ENCODE measurements at places on chromosomes 7 and 10.

DNA sequence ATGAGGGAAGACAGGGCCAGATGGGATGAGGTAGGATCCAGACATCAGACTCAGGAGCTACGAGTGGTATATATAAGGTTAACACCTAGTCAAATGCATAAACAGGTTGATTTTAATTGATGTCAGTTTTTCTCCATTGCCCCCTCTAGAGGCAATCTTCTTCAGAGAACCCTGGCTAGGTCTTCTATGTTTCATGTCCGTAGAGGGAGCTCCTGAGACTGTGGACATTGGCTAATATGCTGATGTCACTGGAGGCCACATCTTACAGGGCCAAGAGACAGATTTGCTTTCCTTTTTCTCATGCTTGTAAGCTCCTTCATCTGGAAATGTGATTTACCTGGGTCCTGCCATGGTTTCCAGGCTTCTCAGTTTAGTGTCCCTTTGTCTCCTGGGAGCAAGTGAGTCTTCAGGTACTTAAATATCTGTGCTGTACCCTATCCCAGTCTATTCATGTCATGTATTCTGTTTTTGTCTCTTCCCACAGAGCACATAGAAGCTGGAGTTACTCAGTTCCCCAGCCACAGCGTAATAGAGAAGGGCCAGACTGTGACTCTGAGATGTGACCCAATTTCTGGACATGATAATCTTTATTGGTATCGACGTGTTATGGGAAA lies 161.6 kb upstream of the PRSS1 start:
- no peak for DNase-seq

DNA sequence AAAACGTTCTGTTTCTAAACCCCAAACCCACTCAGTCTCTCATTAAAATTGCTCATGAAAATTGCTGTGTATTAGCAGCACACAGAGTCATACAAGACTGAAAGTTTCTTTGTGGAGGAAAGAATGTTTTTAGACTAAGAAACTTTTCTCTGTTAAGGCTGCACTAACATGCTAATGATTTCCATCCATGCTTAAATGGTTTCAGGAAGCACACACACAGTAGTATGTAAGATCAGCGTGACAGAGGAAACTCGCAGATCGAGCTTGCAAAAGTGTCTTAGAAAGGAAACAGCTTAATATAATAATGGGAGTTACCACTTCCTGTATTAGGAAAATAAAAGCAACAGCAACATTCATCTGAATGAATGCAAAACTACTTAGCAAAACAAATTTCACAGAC lies 112.7 kb downstream of the ICA1 start:
- DNase-seq = no peak

GRCh38 chr10:6269953-6270867 lies 67.5 kb downstream of the PFKFB3 start:
- DNase-seq = no peak

GRCh38 chr7:45192621-45193041 lies 35.0 kb downstream of the RAMP3 start:
- no peak for DNase-seq

DNA sequence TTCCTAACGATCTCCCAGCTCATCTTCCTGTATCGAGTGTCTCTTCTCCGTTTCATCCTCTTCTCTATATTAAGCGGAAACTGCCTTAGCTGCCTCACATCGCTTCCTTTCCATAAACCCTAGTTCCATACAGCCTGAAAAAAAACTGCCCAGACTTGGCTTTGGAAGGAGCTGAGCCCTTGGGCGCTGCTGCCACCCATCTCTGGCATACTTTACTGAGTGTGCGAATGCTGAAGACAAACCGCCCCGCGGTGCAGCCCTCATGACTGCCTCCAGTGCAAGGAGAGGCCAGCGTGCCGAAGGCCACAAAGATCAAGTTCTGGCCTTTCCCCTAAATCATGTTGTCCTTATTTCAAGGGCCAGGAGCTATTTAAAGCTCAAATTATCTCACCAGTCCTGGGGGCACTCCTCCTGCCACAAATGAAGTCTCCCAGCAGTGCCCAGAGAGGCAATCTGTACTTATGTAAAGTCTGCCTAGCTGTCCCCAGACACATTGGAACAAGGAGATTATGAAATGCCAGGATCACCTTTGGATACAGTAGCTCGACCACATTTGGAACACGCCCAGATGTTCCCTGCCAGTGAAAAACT lies 25.2 kb downstream of the YWHAG start:
- no peak for DNase-seq

GRCh38 chr10:17443707-17444387 lies 10.5 kb downstream of the ST8SIA6 start:
- DNase-seq = no peak

GRCh38 chr10:486666-487322 lies 202.7 kb downstream of the DIP2C start:
- DNase-seq = no peak

DNA sequence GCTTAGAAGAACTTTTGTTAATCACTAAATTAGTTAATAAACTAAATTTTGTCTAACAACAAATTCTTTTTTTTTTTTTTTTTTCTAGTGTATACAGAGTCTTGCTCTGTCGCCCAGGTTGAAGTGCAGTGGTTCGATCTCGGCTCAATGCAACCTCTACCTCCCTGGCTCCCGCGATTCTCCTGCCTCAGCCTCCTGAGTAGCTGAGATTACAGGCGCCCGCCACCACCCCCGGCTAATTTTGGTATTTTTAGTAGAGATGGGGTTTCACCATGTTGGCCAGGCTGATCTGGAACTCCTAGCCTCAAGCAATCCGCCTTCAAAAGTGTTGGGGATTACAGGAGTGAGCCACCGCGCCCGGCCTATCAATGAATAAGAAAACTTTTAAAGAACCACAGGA lies 1.1 kb upstream of the IQUB start:
- DNase-seq = no peak

GRCh38 chr7:127844707-127845331 lies 186.4 kb downstream of the LRRC4 start:
- no peak for DNase-seq

GRCh38 chr10:76492026-76492425 lies 1060.6 kb downstream of the LRMDA start:
- no peak for DNase-seq

All from NCI-H1694 (cell line).